ENCODE measurements at places on chromosomes 4 and X.

GRCh38 chrX:18994713-18995112, 10.8 kb upstream of the PHKA2 start:
- no peak for DNase-seq

- DNase-seq, result no peak
These were observed 17.0 kb upstream of the MTMR1 start for GRCh38 chrX:150676221-150676620.

DNA sequence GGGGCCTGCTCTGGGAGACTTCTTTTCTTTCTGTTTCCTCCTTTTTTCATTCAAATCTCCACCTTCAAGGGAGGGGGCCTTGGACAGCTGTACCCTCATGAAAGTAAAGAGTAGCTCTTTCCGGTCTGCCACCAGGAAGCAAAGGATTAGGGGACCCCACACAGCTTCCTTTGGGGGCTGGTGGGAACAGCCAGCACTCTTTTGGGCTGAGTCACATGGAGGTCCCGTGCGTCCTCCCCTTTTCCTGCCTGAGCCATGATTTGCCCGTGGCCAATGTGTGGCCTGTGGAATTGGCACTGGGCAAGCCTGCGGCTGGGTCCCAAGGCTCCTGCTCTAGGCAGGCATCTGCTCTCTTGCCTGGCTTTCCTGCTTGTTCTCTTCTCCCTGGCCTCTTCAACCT, 65.5 kb downstream of the FHDC1 start:
- no peak for DNase-seq

GRCh38 chr4:143291314-143291713, 45.4 kb upstream of the GAB1 start:
- no peak for DNase-seq

DNA sequence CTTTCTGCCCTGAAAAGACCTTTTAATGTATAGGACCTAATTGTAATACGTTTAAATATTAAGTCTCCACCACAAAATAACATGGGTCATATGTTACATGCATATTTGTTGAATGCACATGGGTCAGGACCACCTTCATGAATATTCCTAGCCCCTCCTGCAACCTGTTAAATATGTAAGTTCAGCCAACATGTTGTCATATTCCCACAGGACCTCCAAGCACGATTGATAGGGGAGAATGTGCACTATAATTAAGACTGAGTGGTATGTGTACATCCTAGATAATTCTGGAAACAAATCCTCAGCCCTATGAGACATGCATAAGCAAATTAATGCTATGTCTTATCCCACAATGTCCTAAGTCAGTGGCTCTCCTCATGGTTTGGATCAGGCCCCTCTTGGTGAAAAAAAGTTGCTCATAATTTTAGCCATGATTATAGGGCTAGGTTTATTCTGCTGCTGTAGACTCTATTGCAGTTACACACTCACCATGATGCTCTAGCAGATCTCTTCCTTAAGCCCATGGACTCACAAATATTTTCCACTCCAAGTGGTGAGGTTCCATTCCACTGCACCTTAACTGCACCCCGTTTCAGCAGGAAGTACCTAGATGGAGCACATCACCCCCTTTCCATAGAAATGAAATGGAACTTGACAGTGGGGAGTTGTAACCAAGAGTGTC, 10.2 kb downstream of the TIGD2 start:
- no peak for DNase-seq

DNA sequence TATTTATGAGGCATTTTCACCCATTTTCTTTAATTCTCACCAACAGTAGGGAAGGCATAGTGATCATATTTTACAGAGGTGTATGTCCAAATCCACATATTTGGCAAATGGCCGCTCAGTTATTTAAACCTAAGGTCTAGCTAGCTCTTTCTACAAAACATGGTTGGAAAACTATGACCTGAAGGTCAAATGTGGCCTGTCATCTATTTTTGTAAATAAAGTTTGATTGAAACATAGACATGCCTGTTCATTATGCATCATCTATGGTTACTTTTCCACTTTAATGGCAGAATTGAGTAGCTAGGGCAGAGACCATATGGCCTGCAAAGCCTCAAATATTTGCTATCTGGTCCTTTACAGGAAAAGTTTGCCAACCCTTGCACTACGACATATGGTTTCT, 44.2 kb downstream of the GBA3 start:
- no peak for DNase-seq

DNA sequence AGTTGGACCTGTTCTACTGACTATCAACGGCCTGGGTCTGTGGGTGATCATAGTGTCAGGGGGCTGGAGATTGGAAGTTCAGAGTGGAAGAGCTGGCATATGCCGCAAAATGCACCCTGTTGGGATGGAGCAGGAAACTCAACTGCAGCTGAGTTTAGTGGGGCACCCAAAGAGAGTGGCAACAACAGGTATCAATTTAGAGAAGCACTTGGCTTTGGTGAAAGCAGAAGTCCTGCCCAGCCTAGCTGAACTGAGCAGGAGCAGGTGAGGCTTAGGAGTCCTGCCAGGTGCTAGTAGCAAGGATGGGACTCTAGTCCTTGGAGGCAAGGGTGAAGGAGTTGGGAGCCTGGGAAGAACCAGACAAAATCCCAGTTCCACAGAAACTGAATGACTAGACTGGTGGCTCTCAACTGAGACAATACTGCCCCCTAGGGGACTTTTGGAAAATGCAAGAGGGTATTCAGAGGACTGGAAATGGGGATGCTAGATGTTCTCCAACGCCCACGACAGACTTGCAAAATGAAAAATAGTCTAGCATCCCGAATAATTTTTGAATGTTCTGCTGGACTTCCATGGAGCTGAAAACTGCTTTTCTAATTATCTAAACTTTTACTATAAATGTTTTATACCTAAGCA, 49.4 kb downstream of the RTL9 start:
- DNase-seq, result no peak

GRCh38 chr4:142156256-142156655, 519.9 kb downstream of the IL15 start:
- DNase-seq, result no peak

GRCh38 chr4:11821772-11822430, 393.2 kb upstream of the HS3ST1 start:
- DNase-seq, result no peak

GRCh38 chr4:106494066-106494465, 125.5 kb upstream of the GIMD1 start:
- no peak for DNase-seq

DNA sequence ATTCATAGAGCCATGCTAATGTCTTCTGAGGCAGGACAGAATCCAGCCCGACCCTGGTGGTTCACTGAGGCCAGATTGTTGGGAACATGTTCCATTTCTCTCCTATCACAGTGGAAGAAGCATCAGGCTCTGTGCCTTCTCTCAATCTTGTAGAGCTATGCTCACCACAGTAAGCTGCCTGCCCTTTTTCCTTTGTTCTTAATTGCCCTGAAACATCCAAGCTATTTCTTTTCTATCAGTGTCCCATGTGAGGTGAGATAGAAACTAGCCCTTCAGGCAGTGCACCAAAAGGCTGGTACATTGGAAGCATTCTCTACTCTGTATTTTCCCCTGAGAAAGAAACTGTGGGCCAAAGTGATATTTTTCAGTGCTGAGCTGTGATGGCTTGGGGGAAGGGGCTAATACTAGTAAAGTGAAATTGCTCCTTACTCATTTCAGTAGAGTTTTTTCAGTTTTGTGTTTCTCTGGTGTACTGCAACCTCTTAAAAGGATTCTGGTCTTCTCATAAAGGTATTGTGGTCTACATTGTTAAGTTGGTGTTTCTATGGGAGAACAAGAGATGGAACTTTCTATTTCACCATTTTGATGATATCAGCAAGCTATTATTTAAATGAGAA, 611.2 kb downstream of the RPA4 start:
- DNase-seq, result no peak

DNA sequence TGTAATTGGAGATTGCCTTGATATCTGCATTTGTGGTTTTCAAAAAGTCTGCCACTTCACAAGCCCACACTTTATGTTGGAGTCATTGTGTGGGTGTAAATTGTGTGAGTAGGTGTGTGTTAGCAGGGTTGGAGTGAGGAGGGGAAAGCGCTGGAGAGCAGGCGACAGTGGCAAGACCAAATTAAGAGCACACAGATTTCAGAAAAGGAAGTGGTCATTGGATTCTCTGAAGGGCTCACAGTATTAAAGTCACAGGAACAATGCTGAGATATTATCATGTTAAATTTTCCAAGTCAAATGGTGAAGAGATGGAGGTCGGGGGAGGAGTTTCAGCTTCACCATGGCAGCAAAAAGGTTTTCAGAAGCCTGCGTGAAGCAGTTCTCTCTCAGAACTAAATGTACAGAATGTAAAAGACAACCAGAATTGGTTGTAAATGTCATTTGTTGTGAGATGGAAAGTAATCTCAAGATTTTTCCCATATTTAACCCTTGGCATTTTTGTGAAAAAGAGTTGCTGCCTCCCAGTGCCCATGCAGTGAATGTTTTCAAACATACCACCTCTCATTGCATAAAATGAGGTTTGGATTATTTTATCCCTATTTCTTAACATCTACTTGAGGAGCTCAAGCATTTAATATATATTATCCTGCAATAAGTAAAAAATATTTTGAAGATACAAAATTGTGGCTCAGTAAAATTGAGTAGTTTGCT, 265.9 kb downstream of the ZNF674 start:
- no peak for DNase-seq

GRCh38 chr4:155609455-155610059, 57.1 kb upstream of the GUCY1A1 start:
- DNase-seq, result no peak

GRCh38 chrX:69109706-69110105, 55.5 kb downstream of the PJA1 start:
- DNase-seq, result no peak

DNA sequence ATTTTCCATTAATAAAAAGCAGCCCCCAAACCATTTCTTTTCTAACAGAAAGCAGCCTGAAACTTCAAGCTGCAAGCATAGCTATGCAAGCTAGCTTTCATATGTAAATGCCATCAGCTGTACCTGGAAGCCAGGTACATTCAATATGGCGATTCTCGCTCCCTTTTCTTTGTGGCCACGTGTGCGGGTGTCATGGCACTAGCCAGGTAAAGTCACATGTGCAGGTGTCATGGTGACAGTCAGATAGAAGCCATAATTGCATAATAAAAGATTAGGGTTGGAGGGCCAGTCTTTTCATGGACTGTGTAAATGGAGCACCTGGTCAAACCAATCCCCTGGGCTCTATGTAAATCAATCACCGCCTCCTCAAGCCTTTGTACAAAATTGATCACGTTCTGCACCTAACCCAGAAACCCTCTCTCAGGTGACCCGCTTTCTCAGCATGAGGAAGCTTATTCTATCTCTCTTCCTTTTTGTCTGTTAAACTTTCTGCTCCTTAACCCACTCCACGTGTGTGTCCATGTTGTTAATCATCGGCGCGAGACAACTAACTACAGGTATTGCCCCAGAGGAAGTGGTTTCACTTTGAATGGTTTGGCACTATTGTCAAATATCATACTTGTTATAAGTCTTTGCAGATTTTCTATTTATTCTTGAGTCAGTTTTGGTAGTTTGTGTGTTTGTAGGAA, 18.0 kb upstream of the RHOXF2 start:
- DNase-seq, result no peak

- DNase-seq, result no peak
These were observed 46.6 kb downstream of the CD40LG start for GRCh38 chrX:136694431-136695087.

DNA sequence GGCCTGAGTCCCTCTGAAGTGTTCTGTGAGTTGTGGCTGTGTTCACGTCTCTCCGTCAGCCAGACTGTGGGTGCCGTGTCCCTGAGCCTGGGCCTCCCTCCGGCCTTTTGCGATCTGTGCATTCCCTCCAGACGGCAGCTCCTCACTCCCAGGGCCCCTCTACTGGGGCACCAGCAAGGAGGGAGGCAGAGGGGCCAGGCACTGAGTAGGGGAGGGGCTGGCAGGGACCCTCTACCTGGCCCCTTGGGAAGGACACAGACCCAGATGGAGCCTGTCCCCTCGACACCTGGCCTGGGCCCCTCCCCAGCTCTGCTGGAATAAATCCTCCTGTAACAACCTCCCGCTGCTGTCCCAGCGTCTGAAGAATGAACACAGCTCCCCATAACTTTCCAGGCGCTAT, 110.0 kb upstream of the NKX1-1 start:
- DNase-seq, result no peak

All from activated T-helper 1 cell treated with Interleukin-2 at 50 U/mL for 16 hours (primary cell).